ENCODE measurements at places on chromosomes 3 and 15.

DNA sequence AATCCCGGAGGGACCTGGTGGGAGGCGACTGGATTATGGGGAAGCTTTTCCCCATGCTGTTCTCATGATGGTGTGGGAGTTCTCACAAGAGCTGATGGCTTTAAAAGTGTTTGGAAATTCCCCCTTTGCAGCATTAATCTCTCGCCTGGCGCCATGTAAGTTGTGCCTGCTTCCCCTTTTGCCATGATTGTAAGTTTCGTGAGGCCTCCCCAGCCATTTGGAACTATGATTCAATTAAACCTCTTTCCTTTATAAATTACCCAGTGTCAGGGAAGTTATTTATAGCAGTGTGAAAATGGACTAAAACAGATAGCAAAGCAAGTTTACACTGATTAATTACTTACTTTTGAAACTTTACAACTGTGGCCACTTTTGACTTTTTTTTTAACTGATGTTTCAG is 10.6 kb upstream of the U2SURP start:
- DNase-seq: no peak

GRCh38 chr3:107661447-107662123 is 138.8 kb downstream of the BBX start:
- DNase-seq: no peak

DNA sequence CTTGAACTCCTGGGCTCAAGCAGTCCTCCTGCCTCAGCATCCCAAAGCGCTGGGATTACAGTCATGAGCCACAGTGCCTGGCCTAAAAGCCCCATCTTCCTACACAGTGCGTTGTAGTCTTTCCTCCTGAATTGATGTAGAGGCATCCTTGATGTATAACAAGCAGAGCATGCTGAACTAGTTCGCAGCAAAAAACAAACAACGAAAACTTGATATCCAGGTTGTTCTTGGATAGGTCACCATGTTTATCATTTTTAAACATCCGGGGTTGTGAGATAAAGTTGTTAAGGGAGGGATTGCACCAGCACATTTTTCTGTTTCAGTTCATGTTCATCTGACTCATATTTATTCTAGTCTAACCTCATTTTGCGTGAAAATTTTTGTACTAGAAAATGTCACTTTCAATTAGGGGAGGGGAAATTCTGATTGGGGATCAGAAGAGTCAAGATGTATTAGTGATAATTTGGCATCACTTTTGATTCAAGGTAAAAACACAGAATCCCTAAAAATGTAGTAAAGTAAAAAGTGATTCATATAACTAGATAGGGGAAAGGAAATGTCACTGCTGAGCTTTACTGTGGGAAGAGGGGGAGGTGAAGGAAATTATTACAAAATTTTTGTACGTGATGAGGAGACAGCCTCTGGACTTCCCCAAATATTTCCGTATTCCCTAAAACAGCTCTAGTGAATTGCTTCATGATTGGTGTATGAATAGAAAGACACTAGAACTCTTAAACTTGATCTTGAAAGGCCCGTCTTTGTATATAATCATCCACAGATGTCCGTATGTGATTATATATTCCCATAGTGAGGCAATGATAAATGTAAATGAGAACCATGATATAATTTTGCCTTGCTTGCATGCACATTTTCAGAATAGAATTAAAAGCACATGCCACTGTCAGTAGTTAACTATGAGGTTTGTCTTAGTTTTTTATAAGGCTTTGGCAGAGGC is 22.9 kb downstream of the RAB8B start:
- DNase-seq: peak; percentile 75

- no peak for DNase-seq
Observed at GRCh38 chr15:79973456-79974195, 2.6 kb upstream of the BCL2A1 start.

- no peak for DNase-seq
Observed at GRCh38 chr3:31592764-31593163, 60.0 kb downstream of the STT3B start.

DNA sequence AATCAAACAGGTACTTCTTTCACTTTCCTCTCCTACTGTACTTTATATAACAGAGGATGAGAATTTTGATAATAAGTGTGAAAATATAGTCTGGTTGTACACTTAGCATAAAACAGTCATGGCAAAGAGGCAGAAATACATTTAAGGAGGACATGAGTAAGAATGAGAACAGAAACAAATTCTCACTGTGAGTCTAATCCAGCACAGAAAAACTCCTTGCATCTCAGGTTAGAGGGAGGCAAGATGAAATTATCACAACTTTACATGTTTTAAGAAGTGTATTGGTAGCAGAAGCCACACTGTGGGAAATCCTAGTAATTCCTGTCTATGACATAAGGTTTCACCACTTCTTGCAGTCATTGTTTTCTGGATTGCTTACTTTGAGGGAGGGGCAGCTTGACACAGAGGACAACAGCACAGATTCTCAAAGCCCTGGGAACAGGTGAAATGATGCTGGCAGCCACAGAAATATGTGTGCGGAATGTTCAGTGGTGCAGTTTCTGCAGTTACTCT is 733.6 kb upstream of the GBE1 start:
- no peak for DNase-seq

- no peak for DNase-seq
Observed at GRCh38 chr3:69116897-69117296, 5.5 kb downstream of the LMOD3 start.

- no peak for DNase-seq
Observed at GRCh38 chr15:69015591-69015990, 1.1 kb downstream of the NOX5 start.

GRCh38 chr3:119240591-119241434 is at the start of gene B4GALT4:
B4GALT4 (minus strand) TSS chr3:119240878; CDS start chr3:119230099, 10,779 bp downstream.
- peak; percentile 82 for DNase-seq

DNA sequence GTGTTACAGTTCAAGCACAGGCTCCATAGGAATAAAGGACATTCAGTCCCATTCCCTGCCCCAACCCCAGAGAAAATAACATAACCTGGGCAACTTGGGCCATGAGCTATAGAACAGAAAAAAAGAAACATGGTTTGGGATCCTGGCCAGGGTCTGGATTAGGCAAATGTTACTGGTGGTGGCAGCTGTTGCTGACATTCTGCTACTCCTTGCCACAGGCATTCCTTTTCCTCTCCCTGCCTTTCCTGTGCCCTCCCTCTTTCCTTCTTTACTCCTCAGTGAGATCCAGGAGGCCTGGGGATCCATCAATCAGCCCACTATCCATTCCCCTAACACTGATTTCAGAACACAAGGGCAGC is 129.1 kb downstream of the NTRK3 start:
- DNase-seq: no peak

- no peak for DNase-seq
Observed at GRCh38 chr3:40104441-40104840, 205.1 kb upstream of the EIF1B start.

- DNase-seq: no peak
Observed at GRCh38 chr3:120163816-120164215, 69.6 kb upstream of the GSK3B start.

- no peak for DNase-seq
Observed at GRCh38 chr15:60275624-60276023, 122.2 kb downstream of the ANXA2 start.

DNA sequence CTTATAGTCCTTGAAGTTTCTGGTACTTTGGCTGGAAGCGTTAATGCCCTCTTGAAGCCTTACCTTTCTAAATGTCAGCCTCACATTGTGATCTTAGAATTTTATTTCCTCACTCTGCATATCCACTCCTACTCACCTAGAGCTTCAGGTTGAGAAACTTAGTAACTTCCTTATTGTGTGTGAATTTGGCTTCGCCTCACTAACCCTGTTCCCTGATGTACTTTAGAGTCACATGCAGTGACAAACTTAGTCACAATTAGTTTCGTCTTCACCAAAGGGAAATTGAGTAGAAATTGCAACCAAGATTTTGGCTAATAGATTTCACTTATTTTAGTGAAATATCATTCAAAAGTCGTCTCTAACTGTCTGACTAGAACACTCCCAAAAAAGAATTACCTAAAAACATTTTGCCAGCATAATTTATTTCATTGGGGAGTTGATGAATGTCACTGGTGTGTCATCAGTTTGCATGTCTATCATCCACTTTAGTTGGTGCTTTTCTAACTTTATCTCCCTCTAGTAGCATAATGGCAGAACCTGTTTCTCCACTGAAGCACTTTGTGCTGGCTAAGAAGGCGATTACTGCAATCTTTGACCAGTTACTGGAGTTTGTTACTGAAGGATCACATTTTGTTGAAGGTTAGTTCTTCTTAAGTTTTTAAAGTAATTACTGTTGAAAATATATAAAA is 960 bp downstream of the MFN1 start:
- DNase-seq: peak; percentile 23

DNA sequence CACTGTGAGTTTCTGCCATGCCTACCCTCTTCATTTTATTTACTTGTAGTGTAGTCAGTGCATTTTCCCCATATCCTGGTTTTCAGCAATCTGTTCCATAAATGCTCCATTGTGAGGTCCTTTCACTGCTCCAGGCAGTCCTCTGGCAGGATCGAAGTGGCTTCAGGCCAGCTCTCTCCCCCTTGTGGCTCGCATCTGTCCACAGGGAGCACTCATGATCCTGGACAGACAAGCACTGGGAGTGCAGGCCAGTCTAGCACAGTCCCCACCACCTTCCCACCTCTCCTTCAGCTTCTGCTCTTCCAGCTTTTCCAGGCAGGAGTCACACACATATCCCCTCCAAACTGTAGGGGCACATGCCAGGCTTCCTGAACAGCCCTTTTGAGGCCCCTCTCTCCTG is 173.6 kb downstream of the PPM1L start:
- no peak for DNase-seq

DNA sequence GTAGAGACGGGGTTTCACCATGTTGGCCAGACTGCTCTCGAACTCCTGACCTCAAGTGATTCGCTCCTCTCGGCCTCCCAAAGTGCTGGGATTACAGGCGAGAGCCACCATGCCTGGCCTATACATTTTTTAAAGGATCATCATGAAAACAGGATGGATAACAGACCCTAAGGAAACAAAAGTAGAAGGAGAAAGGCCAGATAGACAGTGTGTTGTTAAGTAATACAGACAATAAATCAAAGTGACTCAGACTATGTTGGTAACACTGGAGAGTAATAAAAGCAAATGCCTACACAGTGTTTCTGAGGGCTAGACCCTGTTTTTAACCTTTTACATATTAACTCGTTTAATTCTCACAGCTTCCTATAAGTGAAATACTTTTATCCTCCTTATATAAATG is 133.8 kb upstream of the MCTP2 start:
- DNase-seq: no peak

- DNase-seq: no peak
Observed at GRCh38 chr15:101458908-101459578, 30.5 kb downstream of the PCSK6 start.

GRCh38 chr3:42057561-42058211 is 33.5 kb upstream of the TRAK1 start:
- no peak for DNase-seq

DNA sequence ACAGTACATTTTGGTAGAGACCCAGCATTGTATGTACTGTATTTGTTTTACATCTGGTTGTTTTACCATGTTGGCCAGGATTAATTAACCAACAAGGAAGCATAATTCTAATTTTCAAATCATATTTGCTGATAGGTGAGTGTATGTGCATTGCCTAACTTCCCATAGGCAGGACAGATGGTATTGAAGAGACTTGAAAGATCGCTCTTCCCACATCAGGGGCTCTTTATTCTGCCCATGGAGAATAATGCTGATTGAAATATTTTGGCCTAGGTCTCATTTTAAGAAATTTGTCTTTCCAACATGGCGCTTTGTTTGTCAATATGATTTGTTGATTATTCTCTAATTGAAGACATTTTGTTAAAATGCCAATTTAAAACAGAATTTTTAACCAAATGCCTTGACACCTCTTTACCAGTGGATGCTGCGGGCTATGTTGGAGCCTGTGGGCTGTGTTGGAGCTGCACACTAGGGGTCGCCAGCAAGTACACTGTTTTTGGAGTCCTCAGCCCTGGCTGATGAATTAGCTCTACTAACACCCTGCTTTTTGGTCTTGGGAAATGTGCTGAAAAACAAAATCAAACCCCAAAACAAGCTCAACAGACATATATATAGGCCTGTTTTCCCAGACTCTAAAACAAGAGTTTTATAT is 5.3 kb downstream of the P2RY12 start:
- peak; percentile 36 for DNase-seq

GRCh38 chr3:23244324-23245041 is 41.4 kb downstream of the UBE2E2 start:
- DNase-seq: no peak

DNA sequence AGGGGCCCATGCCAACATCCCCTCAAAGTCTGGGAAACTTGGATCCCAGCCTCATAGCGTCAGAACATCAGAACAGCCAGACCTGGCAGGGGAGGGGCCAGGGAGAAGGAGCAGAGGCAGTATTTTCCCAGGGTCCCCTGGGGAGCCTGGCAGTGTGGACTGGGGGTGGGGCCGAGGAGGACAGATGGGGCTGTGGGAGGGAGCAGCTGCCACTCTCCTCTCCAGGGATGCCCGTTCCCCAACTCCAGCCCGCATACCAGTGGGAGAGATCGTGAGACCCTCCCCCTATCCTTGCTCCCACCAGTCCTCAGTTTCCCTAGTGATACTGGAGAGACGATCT is 6.5 kb upstream of the DNAJB8 start:
- no peak for DNase-seq

DNA sequence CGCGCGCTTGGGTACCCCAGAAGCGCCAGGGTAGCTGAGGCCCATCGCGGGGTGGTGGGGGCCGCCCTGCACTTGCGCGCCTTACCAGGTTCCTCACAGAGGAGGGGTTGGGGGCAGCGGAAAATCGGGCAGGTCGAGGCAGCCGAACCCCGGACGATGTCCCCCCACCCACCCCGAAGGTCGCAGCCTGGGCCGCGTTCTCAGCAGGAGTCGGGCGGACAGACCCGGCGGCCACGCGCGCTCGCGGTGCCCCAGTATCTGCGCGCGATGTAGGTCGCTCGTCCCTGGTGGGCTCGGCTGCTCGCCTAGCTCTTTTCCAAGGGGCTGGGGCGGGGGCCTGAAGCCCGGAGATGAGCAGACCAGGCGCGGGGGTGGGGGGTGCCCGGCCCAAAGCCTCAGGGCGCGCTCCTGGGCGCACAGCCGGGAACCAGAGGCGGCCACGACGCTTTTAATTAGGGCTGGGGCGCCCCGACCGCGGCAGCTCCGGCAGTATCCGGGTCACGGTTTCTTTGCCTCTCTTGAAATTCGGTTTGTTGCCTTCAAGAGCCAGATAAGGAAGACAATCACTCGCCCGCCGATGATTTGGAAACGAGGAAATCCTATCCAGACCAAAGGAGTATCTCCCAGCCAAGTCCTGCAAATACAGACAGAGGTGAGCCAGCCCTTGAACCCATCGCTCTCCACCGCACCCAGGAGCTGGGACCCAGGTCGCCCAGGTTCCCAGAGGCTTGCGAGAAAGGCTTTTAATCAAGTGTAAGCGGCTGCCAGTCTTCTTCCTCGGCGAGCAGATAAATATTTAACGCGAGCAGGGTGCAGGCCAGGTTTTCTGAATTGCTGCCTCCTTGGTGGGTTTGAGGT is 4.6 kb downstream of the SKOR1 start:
- no peak for DNase-seq

GRCh38 chr15:26891448-26892181 is 24.8 kb downstream of the GABRA5 start:
- DNase-seq: peak; percentile 67

- DNase-seq: no peak
Observed at GRCh38 chr15:71124937-71125790, 9.9 kb downstream of the THSD4 start.
